ENCODE measurements at places on chromosomes 1 and 21.

DNA sequence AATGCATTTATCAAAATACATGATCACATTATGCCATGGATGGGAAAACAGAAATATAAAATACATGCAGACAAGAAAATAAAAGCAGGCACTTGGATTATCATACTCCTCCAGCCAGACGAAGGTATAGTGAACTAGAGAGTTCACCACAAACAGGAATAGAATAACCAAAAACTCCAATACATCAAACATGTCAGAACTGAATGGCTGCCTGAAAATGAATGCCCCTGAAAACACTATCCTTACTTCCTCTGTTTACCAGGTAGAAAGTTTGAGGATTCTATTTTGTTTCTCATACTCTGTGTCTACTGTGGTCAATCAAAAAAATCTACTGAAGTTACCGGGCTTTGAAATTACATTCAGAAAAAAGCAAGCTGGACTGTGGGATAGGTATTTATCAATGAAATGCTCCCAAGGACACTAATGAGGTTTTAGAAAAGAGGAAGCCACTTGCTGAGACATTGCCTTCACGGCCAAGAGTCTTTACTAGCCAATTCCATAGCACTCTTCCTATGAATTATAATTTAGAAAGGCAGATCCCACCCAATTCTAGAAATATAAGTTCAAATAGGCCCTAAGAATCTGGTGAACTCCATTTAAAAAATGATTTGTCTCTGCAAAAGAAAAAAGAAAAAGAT is 197.7 kb downstream of the SMYD3 start:
- no peak for DNase-seq

DNA sequence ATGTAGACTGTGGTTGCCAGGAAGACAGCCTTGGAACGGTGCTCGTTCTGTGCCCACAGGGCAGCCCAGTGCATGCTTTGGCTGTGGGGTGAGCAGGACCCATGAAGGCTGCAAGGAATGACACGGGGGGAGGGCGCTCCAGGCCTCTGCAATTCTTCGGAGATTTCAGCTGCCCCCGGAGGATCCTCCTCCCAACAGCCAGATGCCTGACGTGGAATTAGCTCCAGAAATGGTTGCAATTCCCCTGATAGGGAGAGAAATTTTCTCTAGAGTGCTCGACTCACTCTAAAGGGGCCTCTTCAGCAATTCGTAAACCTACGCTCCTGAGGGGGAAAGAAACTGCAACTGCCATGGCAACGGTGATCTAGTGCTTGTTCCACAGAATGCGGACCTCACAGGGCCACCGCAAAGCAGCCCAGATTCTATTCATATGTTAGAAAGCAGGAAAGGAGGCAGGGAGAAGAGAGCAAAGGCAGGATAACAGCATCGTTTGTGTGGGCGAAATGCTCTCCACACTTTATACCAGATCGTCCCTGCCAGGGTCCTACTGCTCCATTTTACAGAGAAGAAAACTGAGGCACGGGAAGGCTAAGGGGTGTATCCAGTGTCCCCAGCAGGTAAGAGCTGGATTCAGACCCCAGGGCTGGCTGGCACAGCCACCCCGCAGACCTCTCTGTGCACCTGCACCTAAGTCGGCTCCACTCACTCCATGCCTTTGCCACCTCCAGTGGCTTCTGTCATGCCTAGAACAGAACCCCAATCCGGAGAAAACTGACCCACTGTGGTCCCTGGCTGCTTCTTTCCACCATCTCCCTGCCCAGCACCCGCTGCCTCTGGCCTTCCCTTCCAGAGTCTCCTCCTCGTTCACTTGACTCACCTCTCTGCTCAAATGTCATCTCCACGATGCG is 11.9 kb upstream of the PDE9A start:
- no peak for DNase-seq

DNA sequence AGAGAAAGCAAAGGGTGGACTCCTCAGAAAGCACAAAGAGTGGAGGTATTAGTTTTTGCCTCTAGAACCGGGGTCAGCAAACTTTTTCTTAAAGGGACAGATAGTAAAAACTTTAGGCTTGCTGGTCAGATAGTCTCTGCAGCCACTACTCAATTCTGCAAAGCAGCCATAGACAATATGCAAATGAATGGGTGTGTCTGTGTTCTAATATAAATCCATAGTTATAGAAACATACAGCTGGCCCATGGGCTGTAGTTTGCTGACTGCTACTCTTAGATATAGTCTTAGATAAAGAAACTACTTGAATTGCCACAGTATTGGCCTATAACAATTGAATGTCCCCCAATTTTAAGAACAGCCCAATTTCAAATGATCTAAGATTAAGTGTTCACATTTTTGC is 101.6 kb upstream of the CACHD1 start:
- no peak for DNase-seq

DNA sequence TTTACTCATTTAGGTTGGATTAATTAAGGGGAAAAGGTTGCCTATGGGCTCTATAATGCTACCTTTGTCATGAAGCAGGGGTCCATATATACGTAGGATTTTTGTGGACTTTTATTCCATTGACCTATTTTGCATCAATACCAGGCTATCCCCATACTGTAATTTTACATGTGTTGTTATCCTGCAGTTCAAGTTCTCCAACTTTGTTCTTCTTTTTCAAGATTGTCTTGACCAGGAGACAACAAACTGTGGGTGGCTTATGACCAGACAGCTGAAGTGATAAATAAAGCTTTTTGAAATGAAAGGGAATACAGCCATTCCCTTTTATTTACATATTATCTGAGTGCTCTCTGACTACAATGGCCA is 345.7 kb downstream of the BARHL2 start:
- no peak for DNase-seq

DNA sequence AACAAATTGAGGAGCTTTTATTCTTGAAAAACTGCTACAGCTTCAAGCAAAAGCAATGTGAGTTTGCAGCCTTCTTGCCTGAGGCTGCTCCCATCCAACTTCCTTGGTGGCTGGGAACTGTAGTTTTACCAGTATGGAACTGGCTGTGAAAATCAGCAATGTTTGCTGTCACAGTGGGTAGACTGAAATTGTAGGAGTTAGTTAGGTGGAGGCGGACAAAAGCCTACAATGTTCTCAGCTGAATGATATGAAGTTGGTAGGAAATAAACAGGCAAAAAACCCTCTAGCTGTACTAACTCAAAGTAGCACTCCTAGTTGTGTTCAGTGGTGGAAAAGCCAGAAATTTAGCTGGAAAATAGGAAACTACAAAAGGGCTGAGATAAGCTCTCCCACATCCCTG is 18.5 kb downstream of the HAX1 start:
- DNase-seq, result no peak

GRCh38 chr1:25563330-25564215 is 20.2 kb downstream of the LDLRAP1 start:
- DNase-seq, result no peak

DNA sequence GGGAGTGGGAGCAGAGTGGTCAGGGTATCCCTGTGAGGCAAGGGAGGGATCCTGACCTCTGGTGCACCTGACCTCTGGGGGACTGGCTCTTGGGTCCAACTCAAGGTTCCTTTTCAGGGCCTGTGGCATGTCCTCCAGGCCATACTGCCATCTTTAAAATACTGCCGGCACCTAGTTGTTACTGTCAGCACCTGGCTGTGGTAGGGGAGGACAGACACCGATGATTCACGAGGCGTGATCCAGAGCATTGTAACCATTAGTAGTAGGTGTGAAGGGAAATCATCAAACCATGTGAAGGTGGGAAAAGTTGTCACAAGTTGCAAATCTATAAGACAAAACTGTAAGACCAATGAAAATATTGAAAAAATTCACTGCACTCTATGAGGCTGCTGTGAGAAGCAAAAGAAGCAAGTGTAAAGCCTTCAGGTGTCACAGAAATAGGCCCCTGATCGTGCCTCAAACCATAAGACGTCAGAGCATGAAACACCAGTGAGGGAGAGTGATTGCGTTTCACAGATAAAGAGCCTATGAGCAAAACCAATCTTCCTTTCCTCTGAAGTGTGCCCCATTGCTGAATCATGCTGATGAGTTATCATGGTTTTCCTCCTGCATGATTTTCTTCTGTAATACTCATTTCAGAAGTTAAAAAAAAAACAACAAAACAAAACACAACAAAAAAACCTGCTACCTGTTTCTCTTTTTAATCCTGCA is 55.3 kb downstream of the CDC7 start:
- DNase-seq, result no peak

GRCh38 chr1:32071758-32072621 is 749 bp upstream of the TMEM39B start:
- DNase-seq, result no peak

GRCh38 chr1:169348383-169349036 is 19.1 kb downstream of the NME7 start:
- DNase-seq, result peak; percentile 28

DNA sequence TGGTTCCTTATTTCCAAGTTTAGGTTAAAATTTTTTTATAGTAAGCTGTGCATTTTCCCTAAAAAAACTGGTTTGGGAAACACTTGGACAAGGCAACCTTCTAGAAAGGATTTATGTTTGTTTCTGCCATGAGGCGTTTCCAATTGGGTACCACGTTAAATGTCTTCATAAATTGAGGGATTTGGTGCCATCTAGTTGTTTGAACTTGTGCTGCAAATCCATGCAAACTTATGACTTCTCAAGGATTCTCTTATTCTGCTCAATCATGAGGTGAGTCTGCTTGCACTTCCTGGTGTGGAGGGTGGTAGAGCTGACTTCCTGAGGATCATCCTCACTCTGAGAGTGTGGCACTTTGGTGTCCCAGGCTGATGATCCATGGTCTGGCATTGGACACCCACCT is 123.3 kb downstream of the PCNX2 start:
- DNase-seq, result peak; percentile 5

DNA sequence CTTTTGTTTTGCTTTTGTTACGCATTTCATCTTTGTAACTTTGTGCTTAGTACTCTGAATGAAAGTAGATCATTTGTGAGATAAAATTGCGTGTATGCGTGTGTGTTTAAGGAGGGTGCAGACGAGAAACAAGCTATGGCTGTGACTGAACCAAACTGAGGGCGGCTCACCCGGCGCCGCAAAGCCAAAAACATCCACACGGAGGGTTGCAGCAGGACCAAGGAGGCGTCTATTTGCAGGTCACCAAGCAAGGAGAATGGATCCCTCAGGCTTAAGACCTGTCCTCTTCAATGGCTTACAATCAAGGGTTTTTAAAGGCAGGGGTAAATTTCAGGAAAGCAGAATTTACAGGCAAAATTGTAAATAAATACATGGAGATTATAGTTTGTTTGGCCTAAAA is 12.8 kb downstream of the GCSAML start:
- no peak for DNase-seq

DNA sequence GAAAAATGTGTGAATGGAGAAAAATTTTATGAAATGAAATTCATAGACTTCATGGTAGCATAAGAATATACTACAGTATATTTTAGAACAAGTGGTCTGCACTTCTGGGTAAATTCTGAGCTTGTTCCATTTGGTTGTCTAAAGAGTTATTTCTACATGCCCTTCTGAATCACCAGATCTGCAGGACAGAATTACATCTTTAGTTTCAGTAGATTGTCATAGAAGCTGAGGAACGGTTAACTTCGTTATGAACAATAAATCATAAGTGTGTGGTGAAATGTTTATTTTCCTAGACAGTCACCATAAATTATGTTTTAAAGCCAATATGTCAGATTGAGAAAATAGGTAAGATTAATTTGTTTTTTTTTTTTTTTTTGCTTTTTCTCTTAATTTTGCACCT is 30.9 kb downstream of the CHRM3 start:
- no peak for DNase-seq

DNA sequence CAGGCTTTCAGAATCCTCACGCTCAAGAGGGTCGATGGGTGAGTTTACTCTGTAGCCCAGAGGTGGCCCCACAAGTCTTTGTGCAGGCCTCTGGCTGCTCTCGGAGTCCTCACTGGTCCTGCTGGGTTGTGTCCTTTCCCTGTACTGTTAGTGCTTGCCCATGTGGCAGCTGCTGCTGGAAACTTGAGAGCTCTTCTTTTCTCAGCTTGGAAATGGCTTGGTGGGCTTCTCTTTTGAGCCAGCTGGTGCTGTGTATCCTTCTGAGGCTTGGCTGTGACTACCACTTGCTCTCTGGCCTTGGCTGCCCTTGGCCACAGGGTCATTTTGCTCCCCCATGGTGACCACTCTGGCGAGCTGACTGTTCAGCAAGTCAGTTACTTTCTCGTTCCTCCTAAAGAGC is 82.2 kb upstream of the LMO4 start:
- DNase-seq, result no peak

All from NCI-H446 treated with DMSO at 0.1 percent for 48 hours (cell line).